ENCODE measurements at places on chromosomes 16 and 17.
A peak's percentile ranks its signal among the peaks of the same experiment; 100 is the strongest.

DNA sequence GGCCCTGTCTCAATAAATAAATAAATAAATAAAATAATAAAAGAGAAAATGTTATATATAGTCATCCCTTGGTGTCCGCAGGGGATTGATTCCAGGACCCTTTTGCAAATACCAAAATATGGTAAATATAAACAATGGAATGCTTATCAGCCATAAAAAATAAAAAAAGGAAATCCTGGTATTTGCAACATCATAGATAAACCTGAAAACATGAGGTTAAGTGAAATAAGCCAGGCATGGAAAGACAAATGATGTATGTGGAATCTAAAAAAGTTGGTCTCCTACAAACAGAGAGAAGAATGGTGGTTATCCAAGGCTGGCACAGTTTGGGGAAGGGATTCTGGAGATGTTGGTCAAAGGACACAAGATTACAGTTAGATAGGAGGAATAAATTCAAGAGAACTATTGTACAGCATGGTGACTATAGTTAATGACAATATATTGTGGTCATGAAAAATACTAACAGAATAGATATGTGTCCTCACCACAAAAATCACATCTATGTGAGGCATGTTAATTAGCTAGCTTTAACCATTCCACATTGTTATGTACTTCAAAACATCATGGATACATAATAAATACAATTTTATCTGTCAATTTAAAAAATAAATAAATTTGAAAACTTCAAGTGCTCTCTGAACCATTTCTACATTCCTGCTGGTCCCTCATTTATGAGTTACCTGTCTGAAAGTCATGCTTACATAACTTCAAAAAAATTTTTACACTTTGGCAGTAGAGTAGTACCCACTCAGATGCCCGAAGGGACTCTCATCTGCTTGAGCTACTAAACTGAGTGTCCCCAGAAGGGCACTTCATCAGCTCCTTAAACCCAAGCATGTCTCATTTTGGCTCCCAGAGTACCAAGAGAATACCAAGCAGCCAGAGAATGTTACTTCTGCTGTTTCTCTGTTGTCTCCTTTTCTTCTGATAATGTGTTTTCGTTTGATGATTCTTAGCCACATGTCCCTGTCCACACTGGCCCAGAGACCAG, 26.6 kb downstream of the N4BP1 start:
- peak; percentile 49 for DNase-seq

DNA sequence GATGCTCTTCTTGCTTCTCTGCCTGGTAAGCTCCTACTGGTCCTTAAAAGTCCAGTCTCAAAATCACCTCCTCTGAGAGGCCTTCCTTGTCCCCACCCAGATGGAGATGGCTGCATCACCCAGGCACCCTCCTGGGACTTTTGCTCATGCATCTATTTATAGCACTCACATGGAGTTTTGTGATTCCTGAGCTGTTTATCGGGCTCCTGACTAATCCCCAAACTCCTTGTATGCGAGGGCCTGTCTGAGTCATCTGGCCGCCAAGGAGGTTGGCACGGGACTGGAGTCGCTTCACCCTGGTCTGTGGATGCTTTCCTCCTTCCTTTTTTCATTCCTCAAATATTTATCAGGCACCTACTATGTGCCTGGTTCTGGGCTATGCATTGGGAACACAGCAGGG, 2.3 kb upstream of the MAP2K3 start:
- DNase-seq = peak; percentile 96

- DNase-seq = no peak
Measured at GRCh38 chr17:58113947-58114346, 30.7 kb downstream of the DYNLL2 start.

DNA sequence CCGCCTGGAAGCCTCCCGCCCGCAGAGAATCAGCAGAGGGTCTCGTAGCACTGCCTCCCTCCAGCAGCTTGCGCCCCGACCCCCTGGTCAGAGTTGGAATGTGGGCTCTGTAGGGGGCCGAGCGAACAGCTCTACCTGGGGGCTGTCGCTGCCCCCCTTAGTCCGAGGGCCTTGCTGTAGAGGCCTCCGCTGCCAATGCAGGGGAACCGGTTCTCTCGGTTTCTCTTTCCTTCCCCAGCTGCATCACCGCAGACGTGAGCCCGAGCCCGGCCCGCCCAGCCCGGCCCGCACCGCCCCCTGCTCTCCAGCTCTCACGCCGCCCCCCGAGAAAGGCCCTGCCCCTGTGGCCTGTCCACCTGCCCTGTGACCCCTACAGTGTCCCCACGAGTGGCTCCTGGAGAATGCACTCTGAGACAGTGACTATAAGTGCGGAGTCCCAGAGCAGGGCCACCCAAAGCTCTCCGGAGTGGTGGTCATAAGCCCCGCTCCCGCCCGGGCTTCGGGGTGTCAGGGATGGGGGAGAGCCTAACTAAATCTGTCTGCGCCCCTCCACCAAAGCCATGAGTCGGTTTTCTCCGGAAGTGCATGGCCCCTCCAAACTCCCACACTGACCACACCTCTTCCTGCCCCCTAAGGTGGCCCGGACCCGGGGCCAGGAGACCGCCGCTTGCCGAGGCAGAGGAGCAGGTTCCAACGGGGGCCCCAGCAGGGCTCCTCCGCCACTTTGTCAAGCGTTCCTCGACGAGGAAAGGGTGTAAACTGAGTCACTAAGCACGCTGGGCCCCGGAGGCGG, 1.7 kb downstream of the ARHGAP27 start:
- DNase-seq = no peak

GRCh38 chr16:89168381-89169189, 3.0 kb upstream of the CDH15 start:
- DNase-seq = no peak

DNA sequence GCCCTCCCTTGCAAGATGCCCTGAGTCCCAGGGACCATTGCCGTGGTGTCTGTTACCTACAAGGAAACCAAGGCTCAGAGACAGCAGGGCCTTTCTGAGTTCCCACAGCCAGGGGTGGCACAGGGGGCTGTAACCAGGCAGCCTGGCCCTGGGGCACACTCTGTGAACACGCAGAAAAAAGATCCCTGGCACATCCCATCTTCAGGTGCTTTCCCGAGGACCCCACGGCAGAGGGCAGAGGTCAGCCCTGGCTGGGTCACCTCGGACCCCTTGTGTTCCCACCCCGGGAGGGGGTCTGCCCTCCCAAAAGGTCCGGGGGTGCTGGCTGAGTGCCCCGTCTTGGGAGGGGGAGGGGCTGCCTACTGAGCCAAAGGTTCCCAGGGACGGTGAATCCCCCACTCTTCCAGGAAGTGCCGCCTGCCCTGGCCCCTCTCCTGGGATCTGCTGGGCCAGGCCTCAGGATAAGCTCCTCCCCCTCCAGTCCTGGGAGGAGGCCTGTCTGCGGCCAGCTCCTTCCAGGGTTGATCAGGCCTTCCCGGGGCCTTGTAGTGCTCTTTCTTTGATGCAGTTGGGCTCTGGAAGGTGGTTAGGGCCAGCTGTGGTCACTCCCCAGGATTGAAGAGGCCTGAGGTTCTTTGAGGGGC, 8.1 kb downstream of the GLIS2 start:
- DNase-seq = peak; percentile 65

DNA sequence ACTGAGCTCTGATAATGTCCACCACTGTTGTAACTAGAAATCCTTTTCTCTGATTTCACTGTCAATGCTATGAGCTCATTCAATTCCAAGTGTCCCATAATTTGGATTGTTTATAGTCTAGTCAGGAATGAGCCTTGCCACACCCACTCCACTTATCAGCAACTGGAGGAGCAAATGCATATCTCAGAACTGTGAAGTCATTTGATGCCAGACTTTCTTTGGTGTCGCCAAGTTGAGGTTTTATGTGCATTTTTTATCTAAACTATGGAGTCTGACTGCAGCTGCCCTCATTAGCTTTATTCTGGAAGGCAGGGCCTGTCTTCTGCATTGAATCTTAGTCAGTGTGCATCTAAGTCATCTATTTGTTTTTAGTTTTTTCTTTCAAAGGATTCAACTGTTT, 361.3 kb downstream of the PMP22 start:
- no peak for DNase-seq

- peak; percentile 80 for DNase-seq
Measured at GRCh38 chr16:67661101-67661761, 471 bp downstream of the PARD6A start.

DNA sequence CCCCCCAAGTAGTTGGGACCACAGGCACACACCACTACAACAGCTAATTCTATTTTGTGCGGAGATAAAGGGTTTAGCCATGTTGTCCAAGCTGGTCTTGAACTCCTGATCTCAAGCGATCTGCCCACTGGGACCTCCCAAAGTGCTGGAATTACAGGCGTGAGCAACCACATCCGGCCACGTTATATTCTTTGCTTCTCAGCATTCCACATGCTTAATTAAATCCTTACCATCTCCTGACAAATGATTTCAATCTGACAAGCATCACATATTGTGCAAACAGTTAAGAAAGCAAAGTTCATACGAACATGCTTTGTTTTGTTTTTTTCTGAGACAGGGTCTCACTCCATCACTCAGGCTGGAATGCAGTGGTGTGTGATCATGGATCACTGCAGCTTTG, 18.2 kb downstream of the HIGD1B start:
- no peak for DNase-seq

- no peak for DNase-seq
Measured at GRCh38 chr17:78510141-78511075, 66.8 kb downstream of the DNAH17 start.

- DNase-seq = no peak
Measured at GRCh38 chr16:30785126-30786106, 1.6 kb downstream of the ZNF629 start.

DNA sequence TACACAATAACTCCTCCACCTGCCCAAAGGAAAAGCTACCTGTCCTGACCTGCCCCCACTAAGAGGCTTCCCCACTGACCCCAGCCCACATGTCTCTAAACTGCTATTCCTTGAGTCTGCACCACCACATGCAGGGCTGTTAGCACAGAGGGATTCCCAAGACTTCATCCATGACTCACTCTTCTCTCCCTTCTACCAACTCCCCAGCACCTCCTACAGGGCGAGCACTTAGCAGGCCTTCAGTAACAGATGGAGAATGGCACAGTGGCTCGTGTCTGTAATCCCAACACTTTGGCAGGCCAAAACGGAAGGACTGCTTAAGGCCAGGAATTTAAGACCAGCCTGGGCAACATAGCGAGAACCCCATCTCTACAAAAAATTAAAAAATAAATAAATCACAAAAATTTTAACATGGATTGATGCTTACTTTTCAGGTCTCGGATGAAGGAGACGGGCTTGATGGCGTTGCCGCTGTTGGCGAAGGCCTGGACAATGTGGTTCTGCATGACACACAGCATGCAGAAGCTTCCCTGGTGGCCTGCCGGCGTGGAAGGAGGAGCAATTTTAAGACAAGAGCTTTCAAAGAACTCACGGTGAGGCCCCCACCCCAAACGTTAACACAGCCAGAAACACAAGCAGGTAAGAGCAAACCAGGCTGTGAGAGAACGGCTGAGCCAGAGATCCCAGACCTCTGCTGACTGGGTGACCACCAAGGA, 12.0 kb downstream of the USP36 start:
- DNase-seq = peak; percentile 49

DNA sequence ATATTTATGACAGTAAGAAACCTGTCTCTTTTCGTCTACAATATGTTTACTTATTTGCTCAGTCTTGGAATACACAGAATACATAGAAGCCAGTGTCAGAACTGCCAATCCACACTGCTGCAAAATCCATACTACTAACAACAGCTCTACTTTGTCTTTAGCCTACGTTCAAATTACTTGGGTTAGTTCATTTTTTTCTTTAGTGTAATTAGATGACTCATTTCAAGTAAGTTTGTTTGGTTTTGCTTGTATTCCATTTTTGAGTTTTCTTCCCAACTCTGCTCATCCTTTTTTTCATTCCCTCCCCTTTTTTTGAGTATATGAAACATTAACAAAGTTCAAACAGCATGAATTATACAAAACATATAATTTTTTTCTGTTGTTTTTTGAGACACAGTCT, 16.9 kb downstream of the CMC2 start:
- no peak for DNase-seq

DNA sequence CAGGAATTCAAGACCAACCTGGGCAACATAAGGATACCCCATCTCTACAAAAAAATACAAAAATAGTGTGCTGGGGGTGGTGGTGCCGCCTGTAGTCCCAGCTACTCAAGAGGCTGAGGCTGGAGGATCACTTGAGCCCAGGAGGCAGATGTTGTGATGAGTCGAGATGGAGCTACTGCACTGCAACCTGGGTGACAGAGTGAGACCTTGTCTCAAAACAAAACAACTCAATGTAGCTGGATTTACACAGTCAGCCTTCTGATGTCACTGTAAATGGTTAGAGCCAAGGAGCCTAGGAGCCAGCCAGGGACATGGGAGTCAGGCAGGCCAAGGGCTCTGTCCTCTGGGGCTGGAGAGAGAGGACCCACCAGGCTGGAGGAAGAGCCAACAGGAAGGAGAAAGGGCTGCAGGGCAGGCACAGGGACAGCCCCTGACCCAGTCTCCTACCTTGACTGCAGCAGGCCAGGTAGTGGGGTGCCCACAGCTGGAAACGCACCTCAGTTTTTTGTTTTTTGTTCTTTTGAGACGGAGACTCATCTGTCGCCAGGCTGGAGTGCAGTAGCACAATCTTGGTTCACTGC, 8.4 kb downstream of the CDIPT start:
- DNase-seq = no peak

GRCh38 chr16:266258-267164, 9.2 kb downstream of the RGS11 start:
- no peak for DNase-seq

Data from astrocyte of the hippocampus (primary cell).